Cerebellum (tissue), 4 donors: ENCODE measurements at places on chromosomes 16 and 17.

- DNase-seq = peak; percentile 42
Measured at GRCh38 chr17:20189302-20189701, 180.1 kb downstream of the SPECC1 start.

DNA sequence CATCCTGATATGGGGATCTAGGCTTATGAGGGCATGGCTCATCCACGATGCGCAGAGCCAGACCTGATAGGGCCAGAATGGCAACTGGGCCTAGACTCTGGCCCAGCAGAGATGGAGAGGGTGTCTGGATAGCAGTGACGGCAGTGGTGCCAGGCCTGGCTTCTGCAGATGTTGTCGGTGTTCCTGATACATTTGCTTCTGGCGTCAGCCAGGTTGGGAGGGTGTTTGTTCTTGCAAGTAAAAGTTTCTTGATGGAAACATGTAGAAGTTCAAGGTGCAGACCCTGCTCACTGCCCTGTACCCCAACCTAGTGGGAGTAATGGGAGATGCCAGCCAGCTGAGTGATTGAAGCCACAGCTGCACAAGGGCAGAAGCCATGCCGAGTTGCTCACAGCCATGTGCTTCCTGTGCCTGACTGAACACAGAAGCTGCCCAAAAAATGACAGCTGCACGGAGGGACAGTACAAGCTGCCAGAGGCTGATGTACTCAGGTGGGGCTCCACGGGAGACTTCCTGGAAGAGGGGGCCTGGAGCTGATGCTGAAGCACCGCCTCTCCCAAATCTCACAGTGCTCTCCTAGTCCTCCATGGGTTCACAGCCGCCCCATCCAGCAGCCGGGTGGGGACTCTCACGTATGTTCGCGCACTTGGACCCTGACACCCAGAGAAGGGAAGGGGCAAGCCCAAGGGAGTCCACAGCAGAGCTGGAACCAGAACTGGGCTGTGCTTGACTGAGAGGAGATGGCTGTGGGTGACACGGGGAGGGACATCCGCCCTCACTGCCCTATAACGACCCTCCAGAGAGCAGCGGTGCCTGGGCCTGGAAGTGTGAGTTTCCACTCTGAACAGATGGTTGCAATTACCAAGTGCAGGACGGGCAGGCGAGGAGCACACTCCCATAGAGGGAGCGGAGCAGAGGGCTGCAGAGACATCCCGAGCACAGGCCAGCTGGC, 78.7 kb downstream of the N4BP1 start:
- no peak for DNase-seq

DNA sequence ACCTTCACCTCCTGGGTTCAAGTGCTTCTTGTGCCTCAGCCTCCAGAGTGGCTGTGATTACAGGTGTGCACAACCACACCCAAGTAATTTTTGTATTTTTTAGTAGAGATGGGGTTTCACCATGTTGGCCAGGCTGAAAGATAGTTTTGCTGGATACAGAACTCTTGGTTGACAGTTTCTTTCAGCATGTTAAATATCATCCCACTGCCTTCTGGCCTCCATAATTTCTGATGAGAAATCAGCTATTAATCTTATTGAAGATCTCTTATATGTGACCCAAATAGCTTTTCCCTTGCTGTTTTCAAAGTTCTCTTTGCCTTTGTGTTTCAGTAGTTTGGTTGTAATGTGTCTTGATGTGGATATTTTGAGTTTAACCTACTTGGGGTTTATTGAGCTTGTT, 50.3 kb upstream of the BRD7 start:
- no peak for DNase-seq

DNA sequence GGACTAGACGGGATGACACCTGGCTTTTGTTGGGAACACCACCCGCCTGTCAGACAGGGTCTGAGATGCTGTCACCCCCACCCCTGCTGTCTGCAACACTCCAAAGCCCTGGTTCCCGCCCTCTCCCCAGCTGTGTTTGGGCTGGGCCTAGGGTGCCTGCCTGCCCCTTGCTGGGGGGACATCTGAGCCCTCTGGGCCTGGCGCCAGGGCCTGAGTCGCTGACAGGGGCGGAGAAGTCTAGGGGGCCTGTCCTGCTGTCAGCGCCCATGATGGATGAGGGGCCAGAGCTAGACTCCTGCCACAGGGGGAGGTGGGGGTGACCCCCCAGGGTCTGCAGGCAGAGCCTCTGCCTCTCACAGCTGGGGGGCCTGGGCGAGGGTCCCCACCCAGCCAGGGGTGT, 7.6 kb upstream of the PKMYT1 start:
- DNase-seq = no peak

DNA sequence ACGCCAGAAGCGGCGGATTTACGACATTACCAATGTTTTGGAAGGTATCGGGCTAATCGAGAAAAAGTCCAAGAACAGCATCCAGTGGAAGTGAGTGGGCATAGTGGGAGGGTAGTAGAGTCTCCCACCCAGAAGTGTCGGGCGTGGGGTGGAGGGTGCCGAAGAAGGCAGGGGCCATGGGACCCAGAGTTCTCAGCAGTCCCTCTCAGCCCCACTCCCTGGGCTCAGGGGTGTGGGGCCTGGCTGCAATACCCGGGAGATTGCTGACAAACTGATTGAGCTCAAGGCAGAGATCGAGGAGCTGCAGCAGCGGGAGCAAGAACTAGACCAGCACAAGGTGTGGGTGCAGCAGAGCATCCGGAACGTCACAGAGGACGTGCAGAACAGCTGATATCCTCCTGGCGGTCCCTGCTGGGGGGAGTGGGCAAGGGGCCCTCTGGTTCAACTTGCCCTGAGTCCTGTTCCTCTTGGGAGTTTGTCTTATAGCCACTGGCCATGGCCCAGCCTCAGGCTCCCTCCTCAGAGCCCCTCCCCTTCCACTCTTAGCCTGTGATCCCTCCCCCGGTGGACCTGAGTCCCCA, 916 bp downstream of the E2F4 start:
- DNase-seq = no peak

GRCh38 chr17:15240644-15241043, 24.5 kb downstream of the PMP22 start:
- DNase-seq = no peak
